ENCODE measurements at places on chromosomes 1 and 21.

DNA sequence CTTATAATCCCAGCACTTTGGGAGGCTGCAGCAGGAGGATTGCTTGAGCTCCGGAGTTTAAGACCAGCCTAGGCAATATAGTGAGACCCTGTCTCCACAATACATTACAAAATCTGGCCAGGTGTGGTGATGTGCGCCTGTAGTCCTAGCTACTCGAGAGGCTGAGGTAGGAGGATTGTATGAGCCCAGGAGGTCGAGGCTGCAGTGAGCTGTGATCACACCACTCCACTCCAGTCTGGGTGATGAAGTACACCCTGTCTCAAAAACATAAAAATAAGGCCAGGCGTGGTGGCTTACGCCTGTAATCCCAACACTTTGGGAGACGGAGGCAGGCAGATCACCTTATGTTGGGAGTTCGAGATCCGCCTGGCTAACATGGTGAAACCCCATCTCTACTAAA, 27.7 kb downstream of the L1TD1 start:
- ATAC-seq: no peak

DNA sequence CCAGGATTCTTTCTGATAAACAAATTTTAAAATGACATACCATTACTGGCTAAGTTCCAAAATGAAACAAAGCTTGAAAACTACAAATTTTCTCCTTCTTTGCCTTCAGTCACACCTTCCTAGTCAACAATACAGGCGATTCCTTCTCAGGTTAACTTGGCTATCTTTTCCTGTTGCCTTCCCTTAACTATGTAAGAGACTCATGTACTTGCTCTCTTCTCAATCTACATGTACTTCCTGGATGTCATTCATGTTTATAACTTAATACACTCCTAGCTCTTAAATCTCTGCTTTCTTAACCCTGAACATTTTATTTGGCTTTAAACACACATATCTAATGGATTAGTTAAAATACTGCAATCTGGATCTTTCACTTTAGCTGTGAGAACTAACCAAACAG, 97.0 kb downstream of the COQ8A start:
- ATAC-seq: no peak

DNA sequence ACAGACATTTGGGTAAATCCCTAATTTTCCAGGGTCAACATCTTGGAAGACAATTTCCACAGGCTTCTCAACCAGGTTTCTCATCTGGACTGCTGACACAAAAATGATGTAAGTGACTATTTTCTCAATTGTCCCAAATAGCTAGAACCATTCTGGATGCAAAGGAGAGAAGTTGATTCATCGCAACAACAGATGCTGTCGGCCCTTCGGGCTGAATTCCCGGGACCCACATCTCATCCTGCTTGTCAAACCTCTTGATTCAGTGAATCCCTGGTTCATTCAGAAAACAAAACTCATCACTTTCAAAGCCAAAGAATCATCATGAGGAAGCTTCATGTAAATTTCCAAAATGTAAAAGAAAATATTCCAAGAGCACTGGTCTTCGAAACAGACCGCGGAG, 251.8 kb downstream of the NPHP4 start:
- ATAC-seq: no peak

DNA sequence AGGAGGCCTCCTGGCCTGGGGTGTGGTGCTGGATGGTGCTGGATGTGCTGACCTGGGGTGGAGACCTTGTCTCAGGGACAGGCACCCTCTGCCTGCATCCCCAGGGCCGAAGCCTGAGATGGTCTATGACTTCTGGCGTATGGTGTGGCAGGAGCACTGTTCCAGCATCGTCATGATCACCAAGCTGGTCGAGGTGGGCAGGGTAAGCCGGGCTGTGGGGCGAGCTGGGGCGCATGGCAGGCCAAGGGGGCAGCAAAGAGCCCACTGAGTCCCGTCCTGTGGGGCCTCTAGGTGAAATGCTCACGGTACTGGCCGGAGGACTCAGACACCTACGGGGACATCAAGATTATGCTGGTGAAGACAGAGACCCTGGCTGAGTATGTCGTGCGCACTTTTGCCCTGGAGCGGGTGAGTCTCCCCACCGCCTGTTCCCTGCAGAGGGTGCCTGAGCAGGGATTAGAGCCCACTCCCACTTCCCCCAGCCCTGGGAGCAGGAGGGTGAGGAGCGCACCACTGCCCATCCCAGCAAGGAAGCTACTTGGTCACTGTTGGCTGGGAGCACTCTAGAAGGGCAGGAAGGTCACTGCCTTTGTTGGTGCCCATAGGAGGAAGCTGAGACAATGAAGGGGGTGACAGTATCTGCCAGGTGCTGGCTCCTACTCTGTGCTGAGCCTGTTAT, 75.2 kb downstream of the PTPRU start:
- peak; percentile 35 for ATAC-seq

GRCh38 chr1:205716371-205717132, 33.4 kb downstream of the NUCKS1 start:
- ATAC-seq: no peak

DNA sequence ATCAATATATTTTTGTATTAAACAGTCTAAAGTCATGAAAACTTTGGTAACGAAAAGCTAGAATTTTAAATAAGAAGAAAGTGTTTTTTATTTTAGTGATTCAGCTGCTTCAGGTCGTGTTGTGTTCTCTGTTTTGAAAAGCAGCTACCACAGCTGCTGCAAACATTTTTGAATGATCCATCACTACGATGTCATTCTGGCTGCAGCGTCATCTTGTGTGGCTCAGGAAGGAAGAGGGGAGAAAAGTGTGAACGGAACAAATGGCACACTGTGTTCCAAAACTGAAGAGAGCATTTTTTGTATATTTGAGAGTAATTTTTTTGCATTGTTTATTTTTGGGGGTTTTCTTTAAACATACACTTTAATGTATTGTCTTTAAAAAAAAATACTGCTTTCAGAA, 323.0 kb upstream of the ADGRL2 start:
- ATAC-seq: no peak

DNA sequence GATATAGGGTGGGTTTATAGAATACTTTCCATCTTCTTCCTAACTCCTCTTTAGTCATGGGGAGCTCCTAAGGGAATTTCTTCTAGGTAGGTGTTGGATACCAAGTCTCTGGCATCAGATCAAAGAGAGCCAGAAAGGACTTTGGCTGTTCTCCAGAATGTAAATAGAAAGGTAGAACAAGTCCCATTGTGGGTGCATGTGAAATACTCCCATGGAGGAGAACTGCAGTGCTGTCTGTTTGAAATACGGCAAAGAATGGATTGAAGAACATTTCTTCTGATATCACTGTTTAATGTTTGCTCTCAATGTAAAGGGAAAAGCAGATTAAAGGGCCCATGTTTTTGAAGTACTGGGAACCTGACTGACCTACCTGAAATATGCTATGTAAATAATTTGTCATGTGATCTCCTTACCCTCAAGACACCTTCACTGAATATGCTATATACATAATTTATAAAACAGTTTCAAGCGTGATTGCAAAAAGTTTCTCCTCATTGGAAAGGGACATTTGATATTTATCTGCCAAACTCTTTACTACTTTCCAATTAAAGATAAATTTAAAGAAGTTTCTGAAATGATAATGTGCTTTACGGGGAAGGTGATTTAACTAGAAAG, 65.9 kb downstream of the LAMC1 start:
- ATAC-seq: no peak

DNA sequence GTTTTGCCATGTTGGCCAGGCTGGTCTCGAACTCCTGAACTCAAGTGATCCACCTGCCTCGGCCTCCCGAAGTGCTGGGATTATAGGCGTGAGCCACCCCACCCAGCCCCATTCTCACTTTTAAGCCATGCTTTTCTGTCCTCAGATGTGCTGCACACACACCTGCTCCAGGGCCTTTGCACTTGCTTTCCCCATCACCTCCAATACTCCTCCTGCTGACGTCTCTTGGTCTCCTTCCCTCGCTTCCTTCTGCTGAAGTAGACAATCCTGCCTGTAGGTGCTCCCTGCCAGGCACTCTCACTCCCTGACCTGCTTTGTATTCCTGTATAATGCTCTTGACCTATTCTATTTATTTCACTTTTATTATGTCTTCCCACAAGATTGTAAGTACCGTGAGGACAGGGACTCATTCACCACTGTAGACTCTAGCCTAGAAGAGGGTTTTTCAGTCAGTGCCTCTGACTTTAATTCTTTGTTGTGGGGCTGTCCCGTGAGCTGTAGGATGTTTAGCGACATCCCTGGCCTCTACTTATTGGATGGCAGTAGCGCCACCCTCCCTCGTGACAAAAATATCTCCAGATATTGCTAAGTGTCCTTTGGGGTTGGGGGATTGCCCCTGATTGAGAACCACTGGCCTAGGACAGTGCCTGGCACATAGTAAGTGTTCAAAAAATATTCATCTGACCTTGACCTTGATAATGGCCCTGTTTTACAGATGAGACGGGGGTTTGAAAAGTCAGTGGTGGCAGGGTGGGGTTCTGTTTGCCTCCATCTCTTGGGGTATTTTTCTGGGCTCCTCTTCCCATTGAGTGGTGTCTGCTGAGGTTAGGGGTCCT, 4.6 kb downstream of the TNFRSF1B start:
- ATAC-seq: peak; percentile 3

DNA sequence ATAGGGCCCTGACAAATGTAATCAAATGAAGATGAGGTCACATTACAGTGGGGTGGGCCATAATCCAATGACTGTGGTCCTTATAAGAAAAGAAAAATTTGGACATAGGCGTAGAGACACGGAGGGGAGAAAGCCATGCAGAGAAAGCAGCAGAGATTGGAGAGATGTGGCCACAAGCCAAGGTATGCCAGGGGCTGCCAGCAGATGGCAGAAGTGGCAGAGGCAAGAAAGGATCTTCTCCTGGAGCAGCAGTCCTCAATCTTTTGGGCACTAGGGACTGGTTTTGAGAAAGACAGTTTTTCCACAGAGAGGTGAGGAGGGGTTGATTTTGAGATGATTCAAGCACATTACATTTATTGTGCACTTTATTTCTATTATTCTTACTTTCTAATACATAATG, 355.1 kb downstream of the NPHP4 start:
- no peak for ATAC-seq

- peak; percentile 92 for ATAC-seq
Observed at GRCh38 chr21:34933609-34934335, 115.3 kb downstream of the RUNX1 start.

GRCh38 chr1:231584921-231585320, 41.7 kb upstream of the DISC1 start:
- no peak for ATAC-seq

Measured in stimulated activated memory B cell treated with anti-CD40 and anti-IgM and Interleukin-4, amounts not matched to agents 10 μg/mL and 1 μg/mL and 100 μg/mL, for 72 hours (primary cell).